ENCODE measurements at places on chromosomes 3 and 15. TPM values are rescaled to one million over a fixed set of nuclear protein-coding genes. Genes with fewer than 3 reads are reported as not detected.
A peak's percentile ranks its signal among the peaks of the same experiment; 100 is the strongest.

The GOLGA6B gene
- total RNA-seq: not detected

The C3orf22 gene
- total RNA-seq: not detected

DNA sequence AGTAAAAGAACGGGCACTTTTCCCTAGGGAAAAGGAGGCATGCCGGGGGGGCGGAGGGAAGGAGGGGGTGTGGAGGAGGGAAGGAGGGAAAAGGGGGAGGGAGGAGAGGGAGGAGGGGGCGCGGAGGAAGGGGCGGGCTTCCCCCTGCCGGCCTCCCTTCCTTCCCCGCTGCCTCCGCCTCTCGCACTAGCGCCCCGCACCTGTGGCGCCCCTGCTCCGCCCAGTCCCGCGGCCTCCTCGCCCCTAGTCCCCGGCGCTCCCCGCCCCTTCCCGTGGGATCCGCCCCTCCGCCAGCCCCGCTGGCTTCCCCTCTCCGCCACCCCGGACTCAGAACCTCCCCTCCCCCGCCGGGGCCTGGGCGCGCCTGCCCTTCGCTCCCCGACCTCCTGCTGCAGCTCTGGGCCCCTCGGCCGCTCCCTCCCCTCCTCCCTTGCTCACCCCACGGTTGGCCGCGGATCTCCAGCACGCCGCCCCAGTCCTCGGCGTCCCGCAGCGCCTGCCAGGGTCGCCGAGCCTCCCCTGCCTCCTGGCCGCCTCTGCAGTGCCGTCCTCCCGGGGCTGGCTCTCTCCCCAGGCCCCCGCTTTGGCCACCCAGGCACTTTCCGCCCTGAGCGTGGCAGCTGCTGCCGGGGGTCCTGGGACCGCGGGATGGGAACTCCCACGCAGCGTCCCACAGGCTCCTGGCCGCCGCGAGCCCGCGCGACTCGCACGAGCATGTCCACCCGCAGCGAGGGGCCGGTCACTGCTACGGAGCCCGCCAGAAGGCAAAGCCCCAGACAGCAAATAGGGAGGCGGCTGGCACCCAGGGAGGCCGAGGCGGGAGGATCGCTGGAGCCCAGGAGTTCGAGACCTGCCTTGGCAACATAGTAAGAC lies 147.4 kb downstream of the TJP1 start:
- DNase-seq: no peak

DNA sequence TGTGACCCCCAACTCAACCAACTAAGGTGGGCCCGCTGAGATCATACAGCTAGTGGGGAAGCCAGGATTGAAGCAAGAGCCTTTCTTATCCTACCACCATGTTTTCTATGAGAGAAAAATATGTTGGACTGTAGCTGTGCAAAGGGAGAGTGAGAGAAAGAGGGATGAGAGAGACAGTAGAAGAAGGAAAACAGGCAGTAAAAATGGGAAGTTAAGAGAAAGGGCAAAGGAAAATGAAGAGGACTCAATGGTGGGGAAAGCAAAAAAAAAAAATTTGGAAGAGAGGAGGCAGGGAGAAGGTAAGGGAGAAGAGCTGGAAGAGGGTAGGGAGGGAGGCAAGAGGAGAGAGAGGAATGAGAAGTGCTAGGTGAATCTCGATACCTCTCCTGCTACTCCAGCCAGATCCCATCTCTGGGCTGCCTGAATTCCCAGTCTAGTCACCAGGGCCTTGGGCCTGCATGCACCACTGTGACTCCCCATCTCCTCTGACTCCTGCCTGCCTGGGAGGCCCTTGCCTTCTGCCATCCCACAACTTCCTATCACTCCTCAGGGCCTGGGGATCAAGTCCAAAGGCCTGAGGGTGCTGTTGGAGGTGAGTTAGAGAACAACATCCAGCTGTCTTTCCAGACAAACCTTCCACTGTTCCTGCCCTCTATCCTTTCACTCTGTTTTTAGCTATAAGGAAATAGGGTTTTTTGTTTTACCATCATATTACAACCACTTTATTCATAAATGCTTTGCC lies 15.7 kb downstream of the FAM81A start:
- no peak for DNase-seq

DNA sequence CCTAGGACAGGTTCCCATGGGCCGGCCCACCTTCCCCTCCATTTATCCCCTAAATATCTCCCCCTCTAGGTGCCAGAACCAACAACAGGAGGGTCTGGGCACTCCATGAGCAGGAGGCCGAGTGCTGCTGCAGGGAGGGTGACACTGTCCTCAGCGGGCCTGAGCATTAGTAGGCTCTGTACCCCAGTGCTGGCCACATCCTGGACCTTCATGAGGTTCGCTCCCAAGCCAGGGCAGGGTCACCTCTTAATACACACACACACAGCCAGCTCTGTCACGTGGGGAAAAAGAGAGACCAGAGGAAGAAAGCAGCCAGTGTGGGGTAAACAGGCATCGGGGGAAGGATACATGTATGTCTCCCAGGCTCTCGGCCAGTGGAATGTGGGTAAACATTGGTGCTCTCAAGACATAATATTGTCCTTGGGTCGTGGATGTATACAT lies 27.9 kb upstream of the SEMA3F start:
- DNase-seq: peak; percentile 4

The ACKR2 gene
- total RNA-seq: 1.1 TPM

GRCh38 chr3:119318876-119319275 lies 24.7 kb downstream of the ARHGAP31 start:
- no peak for DNase-seq

The VEPH1 gene
- 0.25 TPM for total RNA-seq

DNA sequence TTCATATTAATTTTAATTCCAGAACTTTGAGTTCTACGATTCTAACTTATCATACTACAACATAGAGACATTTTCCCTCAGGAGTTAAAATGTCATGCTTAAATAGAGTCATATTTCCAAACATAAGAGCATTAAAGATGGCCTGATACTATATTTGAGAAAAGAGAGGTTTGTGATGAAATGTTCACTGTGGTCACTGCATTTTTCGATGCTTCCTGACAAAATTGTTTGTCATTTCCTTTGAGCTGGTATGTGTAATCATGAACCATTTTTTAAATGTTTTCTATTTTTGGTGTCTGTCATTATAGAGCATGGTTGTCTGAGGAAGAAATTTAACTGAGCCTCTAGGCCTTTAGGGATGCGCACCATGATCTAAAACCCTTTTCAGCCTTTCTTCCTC lies 721.4 kb upstream of the NR2F2 start:
- DNase-seq: no peak

DNA sequence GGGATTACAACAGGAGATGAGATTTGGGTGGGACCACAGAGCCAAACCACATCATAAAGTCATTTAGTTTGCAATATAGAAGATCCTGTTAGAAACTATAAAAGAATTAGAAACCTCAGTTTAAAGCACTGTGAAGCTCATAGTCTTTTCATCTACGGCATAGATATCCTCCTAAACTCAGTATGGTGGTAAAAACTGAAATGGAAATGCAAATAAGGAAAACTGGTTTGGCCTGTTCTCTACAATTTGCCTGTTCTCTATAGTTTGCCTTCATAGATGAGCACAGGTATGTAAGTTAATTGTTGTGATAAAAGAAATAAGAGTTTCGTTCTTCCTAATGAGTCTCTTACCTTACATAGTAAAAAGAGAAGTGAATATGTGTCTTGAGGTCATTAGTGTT lies 331.6 kb upstream of the ARL6 start:
- DNase-seq: no peak

The STRIT1 gene
- total RNA-seq: 714 TPM

- DNase-seq: no peak
Observed at GRCh38 chr3:99666201-99666600, 27.8 kb downstream of the COL8A1 start.

GRCh38 chr3:67076607-67077006 lies 78.5 kb downstream of the KBTBD8 start:
- DNase-seq: no peak

DNA sequence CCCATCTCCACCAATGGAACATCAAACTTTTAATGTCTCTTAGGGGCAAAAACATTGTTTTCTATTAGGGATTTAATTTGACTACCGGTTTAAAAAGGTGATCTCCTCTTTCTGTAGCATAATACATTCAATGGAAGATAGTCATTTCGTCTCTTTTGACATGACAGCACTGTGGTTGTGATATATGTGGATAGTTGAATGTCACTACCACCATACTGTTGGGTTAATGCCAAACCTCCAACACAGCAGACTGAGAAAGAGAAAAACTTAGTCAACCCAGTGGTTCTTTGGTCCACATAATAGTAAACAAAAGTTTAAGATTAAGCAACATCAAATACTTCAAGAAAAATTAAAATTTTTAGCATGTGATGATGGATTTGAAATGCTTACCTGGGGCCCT lies 530.4 kb downstream of the AGBL1 start:
- no peak for DNase-seq

The GRIP2 gene
- 8.1 TPM for total RNA-seq

- DNase-seq: no peak
Observed at GRCh38 chr3:52670621-52671521, 14.8 kb downstream of the PBRM1 start.

The TRIM42 gene
- not detected for total RNA-seq

The CFAP161 gene
- total RNA-seq: 0.28 TPM

DNA sequence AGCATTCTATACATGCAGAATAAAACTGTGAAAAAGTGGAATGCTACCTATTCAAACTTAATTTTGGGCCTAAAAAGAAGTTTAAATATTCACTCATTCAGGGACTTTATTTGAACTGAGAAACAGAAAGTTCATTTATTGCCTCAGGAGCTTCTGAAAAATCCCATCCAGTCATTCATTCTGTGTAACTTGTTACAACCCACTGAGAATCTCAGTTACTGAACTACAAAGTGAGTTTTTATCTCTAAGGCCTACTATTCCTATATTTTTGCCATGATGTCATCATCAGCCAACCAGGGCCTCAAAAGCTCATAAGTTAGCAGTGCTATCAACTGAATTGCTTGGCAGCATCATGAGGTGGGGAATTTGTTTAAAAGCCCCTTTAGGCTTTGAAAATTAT lies 98.0 kb upstream of the BOC start:
- DNase-seq: no peak

- no peak for DNase-seq
Observed at GRCh38 chr3:95586754-95587153, 1227.6 kb upstream of the EPHA6 start.

- no peak for DNase-seq
Observed at GRCh38 chr3:124467980-124468902, 262.0 kb upstream of the UMPS start.

The XCR1 gene
- 0.10 TPM for total RNA-seq

GRCh38 chr15:74768771-74769342 lies 13.0 kb upstream of the CSK start:
- peak; percentile 78 for DNase-seq

DNA sequence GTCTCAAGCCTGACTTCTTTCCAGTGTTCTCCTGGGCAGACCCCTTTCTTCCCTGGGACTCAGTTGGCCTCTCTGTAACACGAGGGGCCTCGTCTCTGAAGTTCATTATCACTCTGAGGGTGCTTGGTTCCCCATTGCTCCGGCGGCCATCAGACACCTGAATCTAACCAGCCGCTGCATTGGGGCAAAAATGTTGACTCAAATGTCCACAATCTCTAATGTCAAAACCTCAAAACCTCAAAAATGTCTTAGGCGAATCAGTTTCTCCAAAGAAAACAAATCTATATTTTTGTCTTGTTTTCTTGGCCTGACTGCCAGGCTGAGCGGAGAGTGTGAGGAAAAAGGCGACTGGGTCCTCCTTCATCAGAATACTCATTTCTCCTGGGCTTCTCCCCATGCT lies 220.7 kb downstream of the VPS13C start:
- DNase-seq: no peak

DNA sequence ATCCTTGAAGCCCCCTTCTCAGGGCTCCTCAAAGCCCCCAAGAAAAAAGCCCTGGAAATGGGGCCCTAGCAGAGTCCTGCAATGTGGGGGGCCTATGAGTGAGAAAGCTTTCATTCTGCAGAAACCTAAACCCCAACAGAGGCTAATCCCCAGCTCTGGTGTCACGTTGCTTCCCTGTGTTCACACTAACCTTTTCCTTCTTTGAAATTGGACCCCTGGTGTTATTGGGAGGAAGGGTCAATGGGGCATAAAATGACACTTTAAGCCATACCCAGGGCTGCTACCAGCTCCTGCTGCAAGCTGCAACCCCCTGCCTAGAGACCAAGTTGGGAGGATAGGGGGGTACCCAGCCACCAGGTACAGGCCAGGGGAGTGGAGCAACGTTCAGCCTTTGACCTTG lies 2.1 kb downstream of the CYP1A2 start:
- no peak for DNase-seq

DNA sequence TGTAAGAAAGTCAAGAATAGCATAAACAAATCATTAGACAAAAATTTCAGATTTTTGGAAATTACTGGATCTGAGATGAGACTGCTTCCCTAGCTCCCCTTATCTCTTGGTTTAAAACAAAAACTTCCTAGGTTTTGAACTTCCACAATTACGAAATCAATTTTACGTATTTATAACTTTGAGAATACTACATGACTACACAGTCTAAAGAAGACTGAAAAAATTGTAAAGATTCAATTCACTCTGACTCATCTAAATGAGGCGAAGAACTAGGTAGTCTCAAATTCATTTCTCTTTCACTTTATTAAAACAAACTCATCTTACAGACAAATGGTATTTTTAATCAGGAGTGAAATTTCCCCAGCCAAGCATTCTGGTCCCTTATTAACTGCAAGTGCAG lies 10.3 kb downstream of the CCDC54 start:
- DNase-seq: no peak

GRCh38 chr15:38062696-38063095 lies 128.3 kb downstream of the TMCO5A start:
- DNase-seq: no peak

DNA sequence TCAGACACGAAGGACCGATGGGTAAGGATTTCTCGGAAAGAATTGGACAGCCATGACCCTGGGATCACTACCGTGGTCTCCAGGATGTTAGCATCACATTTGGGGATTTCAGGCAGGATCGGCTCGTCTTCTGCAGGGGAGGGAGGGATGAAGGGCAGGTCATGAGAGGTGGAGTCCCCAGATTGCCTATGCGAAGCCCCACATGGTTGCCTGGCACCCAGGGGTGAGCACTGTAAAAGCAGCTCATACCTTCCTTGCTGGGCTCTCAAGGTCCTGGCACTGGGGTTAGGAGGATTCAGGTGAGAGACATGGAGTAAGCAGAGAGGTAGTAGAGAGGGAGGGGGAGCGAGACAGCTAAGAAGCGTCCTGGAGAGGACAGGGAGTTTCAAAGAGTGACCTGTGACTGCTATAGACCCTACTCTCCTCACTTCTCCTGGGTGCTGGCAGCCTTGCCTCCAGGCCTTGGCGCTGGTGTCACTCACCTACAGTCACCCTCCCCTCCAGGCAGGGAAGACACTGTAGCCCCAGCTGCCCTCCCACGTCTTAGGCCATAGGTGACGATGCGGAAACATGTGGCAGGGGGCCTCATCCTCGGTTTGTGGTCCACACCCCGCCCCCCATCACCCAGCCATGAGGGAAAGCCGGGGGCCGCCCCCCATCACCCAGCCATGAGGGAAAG lies 15.0 kb upstream of the EHD4 start:
- no peak for DNase-seq

The SLC12A8 gene
- 0.90 TPM for total RNA-seq

- DNase-seq: no peak
Observed at GRCh38 chr15:68230157-68231100, 901 bp upstream of the CLN6 start.

GRCh38 chr15:92810418-92811138 lies 89.5 kb upstream of the CHD2 start:
- peak; percentile 62 for DNase-seq

- no peak for DNase-seq
Observed at GRCh38 chr15:69628256-69629093, 175.9 kb downstream of the RPLP1 start.

GRCh38 chr3:99868311-99868646 lies 50.6 kb downstream of the CMSS1 start:
- DNase-seq: no peak

The CTXND1 gene
- 0.07 TPM for total RNA-seq

GRCh38 chr15:57358571-57358970 lies 17.7 kb upstream of the CGNL1 start:
- DNase-seq: no peak

The SLC22A13 gene
- total RNA-seq: 0.20 TPM

- no peak for DNase-seq
Observed at GRCh38 chr3:118116991-118117390, 917.7 kb downstream of the IGSF11 start.
